ENCODE measurements at places on chromosomes 7 and 10.

DNA sequence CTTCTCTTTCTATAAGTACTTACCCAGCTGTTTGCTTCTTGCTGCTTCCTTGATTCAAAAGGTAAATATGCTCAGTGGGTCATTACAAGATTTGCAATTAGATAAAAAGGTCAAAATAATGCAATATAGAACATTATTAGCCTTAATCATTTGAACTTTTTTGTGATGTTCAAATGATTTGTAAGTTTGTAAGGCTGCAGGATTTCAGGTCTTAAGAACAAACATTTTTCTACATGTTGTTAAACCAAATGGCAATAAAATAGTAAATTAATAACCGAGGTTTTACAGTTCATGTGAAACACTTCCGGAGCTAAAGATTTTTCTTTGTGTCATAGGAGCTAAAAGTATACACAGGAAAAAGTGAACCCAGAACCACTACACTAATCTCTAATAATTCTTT is 16.2 kb upstream of the SCIN start:
- no peak for DNase-seq

DNA sequence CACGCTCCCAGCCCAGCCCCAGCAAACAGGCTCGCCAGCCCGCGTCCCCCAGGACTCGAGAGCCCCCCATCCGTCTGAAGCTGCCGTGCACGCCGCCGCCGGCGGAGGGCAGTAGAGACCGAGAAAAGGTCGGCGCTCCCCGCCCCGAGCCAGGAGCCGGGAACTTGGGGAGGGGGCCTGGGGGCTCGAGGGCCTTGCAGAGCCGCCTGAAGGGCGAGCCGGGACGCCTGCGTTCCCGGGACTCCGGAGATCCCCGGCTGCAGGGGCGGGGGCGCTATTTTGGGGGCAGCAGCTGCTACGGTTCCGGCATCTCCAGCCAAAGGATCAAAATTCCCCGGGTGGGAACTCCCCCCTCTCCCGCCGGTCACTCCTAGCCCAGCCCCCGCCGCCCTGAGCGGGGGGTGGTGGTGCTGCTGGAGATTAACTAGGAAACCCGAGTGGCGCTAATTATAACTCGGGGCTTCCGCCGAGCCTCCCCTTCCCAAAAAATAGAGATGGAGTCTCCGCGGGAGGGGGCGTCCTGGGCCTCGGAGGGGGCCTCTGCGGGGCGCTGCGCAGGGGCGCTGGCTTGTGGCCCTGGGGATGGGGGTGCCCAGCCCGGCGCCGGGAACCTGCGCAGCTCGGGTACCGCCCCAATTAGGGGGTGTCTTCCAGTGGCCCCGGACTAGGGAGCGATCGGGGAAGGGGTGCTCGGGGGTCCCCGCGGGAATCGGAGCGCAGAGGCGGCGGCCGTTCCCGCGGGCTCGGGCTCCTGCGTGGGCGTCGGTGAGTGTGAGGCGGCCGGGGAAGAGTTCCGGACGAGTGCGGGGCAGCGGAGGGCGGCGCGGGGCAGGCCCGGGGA is 608 bp downstream of the ACHE start:
- peak; percentile 75 for DNase-seq

DNA sequence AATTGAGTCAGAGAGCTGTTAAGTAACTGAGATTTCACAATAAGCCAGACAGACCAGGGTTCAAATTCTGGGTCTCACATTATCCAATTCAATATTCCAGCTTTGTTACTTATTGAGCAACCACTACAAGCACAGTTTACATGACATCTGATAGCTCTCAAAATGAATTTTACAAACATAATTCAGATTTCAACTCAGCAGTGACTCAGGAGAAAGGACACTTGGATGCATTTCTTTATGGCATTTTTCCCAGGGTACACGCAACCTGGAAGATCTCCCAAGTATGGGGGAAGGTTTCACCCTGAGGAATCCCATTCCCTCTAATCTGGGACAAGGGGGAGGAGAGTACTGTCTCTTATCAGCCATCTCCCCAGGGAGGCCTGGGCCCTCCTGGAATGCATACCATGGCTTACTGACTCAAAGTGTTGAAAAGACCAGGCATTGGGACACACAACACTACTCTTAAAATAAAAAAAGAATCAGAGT is 102.4 kb downstream of the CFTR start:
- DNase-seq = no peak

GRCh38 chr7:36088966-36089365 is 64.1 kb upstream of the EEPD1 start:
- no peak for DNase-seq

DNA sequence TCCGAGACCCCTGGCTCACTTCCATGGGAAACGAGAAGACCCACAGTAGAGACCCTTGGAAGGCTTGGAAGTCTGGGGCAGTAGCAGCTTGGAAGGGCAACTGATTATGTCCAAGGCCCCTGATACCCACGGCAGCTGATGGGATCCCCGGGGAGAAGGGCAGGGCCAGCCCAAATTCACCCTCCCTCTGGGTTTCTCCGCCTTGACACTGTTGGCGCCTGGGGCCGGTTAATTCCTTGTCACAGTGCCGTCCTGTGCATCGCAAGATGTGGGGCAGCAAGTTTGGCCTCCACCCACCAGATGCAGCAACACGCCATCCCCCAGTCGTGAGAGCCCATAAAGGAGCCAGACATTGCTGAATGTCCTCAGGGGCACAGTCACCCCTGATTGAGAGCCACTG is 89.2 kb downstream of the RGS10 start:
- DNase-seq = no peak

GRCh38 chr10:33223326-33224000 is 111.0 kb downstream of the NRP1 start:
- DNase-seq = no peak

DNA sequence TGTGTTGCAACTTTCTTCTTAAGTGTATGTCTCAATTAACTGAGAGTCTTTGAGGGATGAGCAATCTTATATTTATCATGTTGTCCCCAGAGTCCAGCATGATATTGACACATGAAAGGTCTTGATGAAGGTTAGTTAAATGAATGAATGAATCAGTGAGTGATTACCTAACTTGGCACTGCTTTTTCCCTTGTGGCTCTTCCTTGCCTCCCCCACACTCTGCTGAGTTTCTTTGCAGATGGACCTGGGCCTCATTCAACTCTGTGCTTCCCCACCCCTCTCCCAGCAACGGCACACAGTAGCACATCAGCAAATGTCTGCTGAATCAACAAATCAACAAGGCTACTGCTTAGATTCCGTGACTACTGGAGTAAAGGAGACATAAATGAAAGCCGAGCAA is 235.1 kb upstream of the CXCL12 start:
- no peak for DNase-seq

DNA sequence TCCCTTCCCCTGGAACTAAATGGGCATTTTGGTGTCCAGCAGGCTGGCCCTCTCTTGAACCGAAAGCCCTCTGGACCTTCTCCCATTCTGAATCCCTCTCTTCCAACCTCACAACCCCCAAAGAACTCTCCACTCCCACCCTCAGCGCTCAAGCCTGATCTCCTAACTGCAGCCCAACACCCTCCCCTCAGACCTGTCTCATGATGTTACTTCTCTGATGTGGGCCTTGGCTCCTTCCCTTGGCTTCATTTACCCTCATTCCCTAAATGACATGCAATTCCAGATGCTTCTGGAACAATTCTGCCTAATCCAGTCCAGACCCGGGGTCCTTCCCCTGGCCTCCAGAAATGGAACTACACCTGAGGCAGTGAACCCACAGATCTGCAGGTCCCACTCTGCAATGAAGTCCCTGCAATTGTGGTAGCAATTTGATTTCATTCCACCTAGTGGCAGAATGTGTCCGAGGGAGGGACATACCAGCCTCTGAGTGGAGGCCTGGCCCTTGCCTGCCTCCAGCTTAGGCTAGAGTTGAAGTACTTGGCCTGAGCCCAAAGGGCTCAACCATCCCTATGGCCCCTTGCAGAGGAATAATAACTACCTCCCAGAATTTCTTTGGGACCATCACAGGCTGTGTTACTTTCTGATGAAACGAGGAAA is 4.1 kb upstream of the CEP41 start:
- DNase-seq = no peak

DNA sequence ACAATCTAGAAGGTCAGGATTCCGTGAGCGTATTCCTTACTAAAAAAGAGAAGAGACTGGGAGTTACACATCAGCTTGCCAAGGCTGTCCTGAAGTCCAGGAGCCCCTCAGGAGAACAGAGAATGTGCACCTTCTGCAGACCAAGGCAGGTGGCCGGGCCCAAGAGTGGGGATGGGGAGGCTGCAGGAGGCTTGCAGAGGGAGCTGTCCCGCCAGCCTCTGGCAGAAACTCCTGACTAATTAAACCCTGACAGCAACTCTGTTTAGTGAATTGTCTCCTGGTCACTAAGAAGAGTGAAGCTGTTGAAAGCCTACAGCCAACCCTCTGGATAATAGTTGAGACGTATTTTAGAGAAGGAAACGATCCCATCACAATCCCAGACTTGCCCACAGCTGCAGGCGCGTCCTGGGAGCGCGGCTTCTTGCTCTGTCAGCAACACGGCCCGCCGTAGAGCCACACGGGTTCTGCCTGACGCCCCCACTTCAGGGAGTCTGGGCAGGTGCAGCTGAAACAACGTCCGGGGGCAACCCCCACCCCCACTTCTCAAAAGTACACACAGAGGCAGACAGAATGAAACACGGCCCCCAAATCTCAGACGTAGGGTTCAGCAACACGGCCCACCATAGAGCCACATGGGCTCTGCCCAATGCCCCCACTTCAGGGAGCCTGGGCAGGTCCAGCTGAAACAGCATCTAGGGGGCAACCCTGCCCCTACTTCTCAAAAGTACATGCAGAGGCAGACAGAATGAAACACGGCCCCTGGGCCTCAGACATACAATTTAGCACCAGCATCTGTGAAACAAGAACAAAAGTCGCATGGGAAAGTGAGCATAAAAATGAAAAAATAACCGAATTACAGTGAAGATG is 45.2 kb downstream of the DIP2C start:
- no peak for DNase-seq

DNA sequence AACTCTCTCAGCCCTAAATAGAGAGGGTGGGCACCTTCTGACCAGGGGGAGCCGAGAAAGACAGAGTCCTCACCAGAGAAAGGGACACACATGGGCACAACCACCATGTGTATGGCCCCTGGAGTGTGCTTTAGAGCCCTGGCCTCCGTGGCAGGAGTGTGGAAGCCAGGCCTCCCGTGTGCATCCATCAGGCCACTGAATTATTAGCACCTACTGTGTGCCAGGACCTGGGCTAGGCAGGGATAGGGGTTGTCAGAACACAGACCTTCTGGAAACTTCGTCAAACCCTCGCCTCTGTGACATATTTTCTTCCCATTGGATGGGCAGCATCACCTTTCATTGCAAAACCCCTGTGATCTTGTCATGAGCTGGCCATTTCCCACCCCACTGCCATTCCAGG is 78.5 kb downstream of the ZMIZ1 start:
- DNase-seq = no peak

- no peak for DNase-seq
Observed at GRCh38 chr7:69691734-69692133, 93.5 kb downstream of the AUTS2 start.

DNA sequence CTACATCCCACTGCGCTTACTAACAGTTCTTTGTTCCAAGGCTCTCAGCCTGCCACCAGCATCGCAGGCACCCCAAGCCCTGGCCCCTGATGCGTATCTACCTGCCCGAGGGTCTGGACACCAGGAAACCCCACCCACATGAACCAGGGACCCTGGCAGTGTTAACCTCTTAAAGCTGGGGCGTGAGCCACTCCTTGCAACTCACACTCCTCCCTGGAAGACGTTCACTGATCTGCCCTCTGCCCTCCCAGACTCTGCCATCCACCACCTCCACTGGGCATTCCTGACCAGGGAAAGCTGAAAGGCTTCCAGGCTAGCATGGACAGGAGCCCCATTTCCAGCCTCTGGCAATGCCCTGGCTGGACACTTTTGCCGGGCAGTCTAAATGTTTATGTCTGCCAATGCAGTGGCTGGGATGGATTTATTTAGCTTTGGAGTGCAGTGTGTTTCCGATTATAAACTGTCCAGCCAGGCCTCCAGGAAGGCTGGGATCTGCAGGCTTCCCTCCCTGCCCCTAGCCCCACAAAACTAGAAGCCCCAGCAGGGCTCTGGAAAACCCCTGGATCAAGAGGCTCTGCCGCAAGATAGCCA is 117.5 kb downstream of the NEURL1 start:
- no peak for DNase-seq

GRCh38 chr7:139682136-139683013 is 95.4 kb downstream of the HIPK2 start:
- no peak for DNase-seq

GRCh38 chr7:22642454-22642853 is 84.5 kb upstream of the IL6 start:
- DNase-seq = no peak

- DNase-seq = no peak
Observed at GRCh38 chr10:84424731-84425167, 96.4 kb downstream of the CCSER2 start.

DNA sequence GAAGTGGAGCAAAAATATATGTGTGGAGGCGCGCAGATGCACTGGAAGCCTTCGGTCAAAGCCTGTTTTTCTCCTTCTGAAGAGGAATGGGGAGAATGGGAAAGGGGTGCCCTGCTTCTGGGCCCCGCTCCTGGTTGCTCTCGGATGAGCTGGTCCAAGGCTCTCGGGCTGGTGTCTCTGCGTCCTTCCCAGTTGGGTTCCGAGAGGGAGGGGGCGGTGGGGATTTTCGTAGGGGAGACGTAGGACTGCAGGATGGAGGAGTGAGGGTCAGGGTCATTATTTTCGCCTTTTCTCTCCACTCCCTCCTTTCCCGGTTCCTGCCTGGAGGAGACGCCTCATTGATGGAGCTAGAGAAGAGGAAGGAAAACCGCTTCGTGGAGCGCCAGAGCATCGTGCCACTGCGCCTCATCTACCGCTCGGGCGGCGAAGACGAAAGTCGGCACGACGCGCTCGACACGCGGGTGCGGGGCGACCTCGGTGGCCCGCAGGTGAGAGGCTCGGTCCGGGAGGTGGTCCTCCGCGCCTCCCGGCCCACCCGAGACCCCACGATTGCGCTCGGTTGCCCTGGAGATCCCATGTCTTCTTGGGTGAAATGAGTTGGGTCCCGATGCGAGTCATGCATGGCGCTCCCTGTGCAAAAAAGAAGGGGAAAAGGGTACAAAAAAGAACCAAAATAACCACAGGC is 790 bp downstream of the ADAM22 start:
- peak; percentile 19 for DNase-seq

All from activated CD8-positive, alpha-beta memory T cell treated with anti-CD3 and anti-CD28 coated beads, Interleukin-2, amount 50 U/mL, for 4 hours (primary cell).